ENCODE measurements at places on chromosomes 3 and 15.
A peak's percentile ranks its signal among the peaks of the same experiment; 100 is the strongest.

DNA sequence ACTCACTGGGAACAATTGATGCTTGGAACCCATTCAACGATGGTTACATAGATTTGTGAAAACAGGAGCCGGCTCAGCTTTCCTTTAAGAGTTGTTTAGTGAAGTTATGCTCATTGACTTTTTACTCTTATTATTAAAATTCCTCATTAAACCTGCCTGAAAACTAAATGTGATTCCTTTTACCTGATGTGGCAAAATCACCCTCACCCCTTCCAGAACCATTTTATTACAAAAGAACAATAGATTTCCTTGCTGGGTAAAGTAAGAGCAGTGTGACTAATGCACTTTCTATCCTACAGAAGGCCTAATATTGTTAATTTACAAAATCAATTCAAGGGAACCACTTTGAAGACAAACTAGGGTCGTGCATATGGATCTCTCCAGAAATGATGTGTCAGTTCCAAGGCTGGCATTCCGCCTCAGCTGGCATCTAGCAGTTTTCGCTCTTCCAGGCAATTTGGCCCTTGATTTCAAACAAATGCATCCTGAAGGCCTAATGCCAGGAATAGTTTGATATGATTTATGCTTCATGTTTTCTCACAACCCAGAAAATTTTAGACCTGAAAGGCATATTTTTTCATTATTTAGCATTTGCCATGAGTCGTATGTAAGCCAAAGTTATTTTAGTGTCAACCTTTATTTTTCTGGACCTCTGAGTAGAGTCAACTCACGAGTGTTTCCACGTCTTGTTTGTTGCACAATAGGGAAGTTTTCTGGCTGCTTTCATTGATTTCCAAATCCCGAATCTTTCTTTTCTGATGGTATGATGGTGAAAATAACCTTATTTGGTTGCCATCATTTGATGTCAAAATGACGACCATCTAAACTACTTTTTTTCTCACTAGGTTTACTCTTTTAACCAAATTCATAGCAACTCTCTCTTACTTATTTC lies 447.8 kb downstream of the MECOM start:
- H3K4me3 ChIP-seq = no peak overlapping the region
- no peaks in the 10 kb centered on the region for H3K36me3 ChIP-seq
- no peak for DNase-seq
- H3K27ac ChIP-seq = no peak overlapping the region
- no peaks in the 10 kb centered on the region for H3K4me1 ChIP-seq

- DNase-seq = peak; percentile 60
- H3K27me3 ChIP-seq = no peaks in the 10 kb centered on the region
- peaks cover 7% of the 10 kb centered on the region for H3K36me3 ChIP-seq
- H3K4me1 ChIP-seq = peaks cover 35% of the 10 kb centered on the region
Measured at GRCh38 chr15:90539789-90540188, 10.1 kb downstream of the CRTC3 start.

GRCh38 chr15:48012191-48012590 lies 108.6 kb upstream of the SLC24A5 start:
- H3K27ac ChIP-seq = no peak overlapping the region
- no peaks in the 10 kb centered on the region for H3K36me3 ChIP-seq

- H3K4me1 ChIP-seq = no peaks in the 10 kb centered on the region
- H3K27me3 ChIP-seq = no peaks in the 10 kb centered on the region
- no peak overlapping the region for H3K27ac ChIP-seq
Measured at GRCh38 chr3:47318916-47319315, 36.2 kb downstream of the KLHL18 start.

GRCh38 chr3:116000311-116000710 lies 377.0 kb downstream of the GAP43 start:
- H3K27me3 ChIP-seq = no peaks in the 10 kb centered on the region
- H3K36me3 ChIP-seq = no peaks in the 10 kb centered on the region
- no peak overlapping the region for H3K4me3 ChIP-seq

DNA sequence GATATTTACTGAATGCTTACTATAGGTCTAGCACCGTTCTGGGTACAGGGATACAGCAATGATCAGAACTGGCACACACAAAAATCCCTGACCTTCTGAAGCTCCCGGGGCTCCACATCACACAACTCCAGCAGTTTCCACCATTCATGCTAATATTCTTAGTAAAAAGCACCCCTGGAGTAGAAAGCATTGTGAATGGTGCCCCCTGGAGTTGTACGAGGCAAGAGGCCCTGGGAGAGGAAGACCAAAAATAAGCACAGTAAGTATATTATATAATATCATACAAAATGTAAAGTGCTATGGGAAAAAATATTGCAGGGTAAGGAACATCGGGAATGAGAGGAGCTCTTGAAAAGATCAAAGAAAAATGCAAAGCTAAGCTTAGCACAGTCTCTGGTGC lies 790 bp upstream of the SRGAP3 start:
- no peak overlapping the region for H3K4me3 ChIP-seq
- H3K27ac ChIP-seq = no peak overlapping the region
- no peaks in the 10 kb centered on the region for H3K36me3 ChIP-seq
- H3K27me3 ChIP-seq = no peaks in the 10 kb centered on the region
- no peak for DNase-seq
- peaks cover 27% of the 10 kb centered on the region for H3K4me1 ChIP-seq

GRCh38 chr3:8733332-8734094 lies at the start of gene CAV3:
Gene CAV3 (plus strand): TSS chr3:8733802. CDS start chr3:8733877, 75 bp downstream.
- peaks cover 20% of the 10 kb centered on the region for H3K27me3 ChIP-seq
- no peaks in the 10 kb centered on the region for H3K4me1 ChIP-seq
- no peak within 1 kb of the TSS for H3K4me3 ChIP-seq
- no peaks in the 10 kb centered on the region for H3K36me3 ChIP-seq
- H3K27ac ChIP-seq = no peak within 1 kb of the TSS

DNA sequence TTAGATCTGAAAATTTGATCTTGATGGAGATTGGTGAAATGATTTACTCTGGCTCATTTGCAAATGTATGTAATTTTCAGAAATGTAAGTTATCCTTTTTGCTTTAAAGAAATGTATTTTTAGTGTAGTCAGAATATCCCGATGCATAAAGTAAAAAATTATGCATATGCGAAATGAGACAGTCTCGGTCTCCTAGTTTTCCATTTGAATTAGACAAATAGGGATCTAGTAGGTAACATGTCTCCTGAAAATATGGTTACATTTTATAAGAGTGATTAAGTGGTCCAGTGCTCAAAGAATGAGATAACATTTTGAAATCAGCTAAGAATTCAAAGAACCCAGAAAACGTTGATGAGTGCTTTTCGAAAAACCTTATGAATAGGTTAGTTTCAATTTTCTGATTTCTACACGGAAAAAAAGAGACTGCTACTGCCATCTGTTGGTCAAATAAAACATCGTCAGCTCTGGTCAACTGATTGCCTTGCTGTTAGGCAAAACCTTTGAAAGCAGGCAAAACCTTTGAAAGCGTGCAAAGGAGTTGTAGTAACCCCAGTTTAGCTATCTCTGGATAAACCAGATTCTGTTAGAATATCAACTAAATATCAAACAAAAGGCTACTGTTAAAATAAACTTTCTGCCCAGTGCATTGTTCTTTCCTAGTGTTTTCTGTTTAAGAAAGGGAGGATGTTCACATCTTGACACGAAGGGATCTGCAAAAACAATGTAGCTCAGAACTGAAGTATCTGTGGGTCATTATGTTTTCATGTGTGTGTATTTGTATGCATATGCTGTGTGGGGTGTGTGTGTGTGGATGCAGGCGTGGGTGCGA lies 59.3 kb upstream of the CHMP2B start:
- no peaks in the 10 kb centered on the region for H3K27me3 ChIP-seq
- no peak overlapping the region for H3K4me3 ChIP-seq
- no peak for DNase-seq
- no peak overlapping the region for H3K27ac ChIP-seq

DNA sequence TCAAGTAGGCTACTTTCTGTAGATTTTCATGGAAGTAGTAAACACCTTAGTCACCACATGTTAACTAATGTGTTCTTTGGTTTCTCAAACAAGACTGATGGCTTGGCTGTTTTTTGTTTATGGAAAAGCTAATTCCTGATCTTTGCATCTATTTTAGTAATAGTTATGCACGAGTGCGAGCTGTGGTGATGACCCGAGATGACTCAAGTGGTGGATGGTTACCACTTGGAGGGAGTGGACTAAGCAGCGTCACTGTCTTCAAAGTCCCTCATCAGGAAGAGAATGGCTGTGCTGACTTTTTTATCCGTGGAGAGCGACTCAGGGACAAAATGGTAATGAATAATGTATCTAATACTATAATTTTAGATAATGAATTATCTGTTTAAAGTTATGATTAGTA lies 46.6 kb downstream of the SPRED1 start:
- H3K27ac ChIP-seq = no peak overlapping the region
- H3K4me3 ChIP-seq = no peak overlapping the region
- DNase-seq = no peak

DNA sequence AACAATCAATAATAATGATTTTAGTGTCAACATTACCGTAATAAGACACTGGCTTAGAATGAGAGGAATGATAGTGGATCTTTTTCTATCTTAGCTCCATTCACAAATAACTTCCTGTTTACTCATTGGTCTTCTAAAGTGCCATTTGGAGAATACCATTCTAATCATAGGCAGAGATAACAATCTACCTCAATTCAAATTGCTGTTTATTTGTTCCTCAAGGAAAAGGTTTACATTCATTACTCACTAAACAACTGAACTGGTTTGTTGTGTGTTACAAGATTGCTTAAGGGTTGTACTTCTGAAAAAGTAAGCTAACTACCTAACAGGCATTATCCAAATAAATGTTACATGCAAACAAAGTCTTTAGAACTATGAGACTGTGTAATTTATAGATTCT lies 8.1 kb upstream of the PCOLCE2 start:
- H3K4me3 ChIP-seq = no peak overlapping the region
- H3K4me1 ChIP-seq = no peaks in the 10 kb centered on the region
- DNase-seq = no peak
- no peak overlapping the region for H3K27ac ChIP-seq

GRCh38 chr3:172051957-172052354 lies 12.6 kb downstream of the FNDC3B start:
- H3K36me3 ChIP-seq = no peaks in the 10 kb centered on the region
- H3K27ac ChIP-seq = no peak overlapping the region
- no peaks in the 10 kb centered on the region for H3K27me3 ChIP-seq
- no peak overlapping the region for H3K4me3 ChIP-seq
- H3K4me1 ChIP-seq = peaks cover 9% of the 10 kb centered on the region
